Stimulated activated CD4-positive, alpha-beta T cell treated with anti-CD3 and anti-CD28 coated beads, Interleukin-1b, Interleukin-23, amount 100 ng/mL, for 1 hour (primary cell): ENCODE measurements at places on chromosomes 13 and 19.

DNA sequence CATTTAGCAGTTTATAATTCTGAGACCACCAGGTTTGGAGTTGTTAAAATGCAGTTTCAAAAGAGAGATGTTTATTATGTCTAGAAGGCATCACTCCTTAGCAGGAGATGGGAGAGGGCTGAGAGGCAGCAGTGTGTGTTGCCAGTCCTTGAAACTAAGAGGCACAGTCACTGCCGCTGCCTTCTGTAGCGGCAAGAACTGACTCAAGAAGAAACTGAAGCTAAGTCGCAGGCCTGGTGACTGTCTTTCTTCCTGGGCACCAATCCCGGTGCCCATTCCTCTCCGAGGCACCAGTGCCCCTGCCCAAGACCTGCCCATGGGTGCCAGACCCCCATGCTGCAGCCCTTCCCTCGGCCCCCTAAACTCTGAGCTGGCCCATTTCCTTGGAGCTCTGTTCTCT is 20.1 kb downstream of the N4BP2L1 start:
- no peak for DNase-seq

DNA sequence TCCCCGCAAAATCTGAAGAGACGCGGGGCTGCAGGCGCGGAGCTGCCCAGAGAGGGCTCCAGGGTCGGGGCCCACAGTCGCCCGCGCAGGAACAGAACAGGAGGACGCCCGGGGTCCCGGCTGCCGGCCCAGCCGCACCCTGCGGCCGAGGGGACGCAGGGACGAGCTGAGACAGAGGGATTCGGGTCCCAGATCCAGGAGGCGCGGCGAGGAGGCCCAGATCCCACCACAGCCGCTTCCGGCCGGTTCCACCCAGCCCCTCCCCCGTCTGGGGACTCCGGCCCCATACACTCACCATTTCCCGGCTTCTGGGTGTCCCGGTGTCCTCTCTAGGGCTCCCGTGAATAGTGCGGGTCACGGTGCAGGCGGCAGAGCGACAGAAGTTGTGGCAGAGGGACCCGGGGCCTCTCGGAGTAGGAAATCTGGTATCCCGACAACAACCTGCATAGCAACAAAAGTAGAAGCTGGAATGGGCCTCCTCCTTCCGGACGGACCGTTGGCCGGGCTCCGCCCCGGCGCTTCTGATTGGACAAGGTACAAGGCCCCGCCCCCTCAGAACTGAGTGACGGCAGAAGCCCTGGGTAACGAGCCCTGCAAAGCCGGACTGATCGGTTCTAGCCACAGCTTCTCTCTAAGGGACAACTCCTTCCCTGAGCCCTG is at the start of gene ZNF20:
Gene ZNF20, minus strand, starts transcription at position 466 of the 660 bp plus-strand sequence. Its CDS starts 168 bp downstream, at position 298.
- DNase-seq, result peak; percentile 82

- no peak for DNase-seq
These were observed 259.0 kb downstream of the NALCN start for GRCh38 chr13:101157261-101157660.

DNA sequence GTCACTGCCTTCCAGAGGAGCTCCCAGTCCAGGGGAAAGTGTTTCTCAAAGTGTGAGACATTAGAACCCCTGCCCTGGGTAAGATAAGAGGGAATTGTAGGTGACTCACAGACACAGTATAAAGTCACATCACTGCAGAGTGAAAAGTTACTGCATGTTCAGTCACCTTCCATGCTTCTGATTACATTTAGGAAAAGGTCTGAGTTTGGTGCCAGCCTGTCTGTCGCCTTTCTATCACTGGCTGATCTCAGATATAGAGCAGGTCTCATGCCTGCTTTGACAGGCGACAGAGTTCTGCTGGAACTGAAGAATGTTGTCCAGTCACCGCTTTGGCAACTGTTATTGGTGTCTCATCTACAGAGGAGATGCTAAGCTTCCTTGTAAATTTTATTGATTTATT is 1078.6 kb downstream of the UQCRFS1 start:
- DNase-seq, result no peak

- no peak for DNase-seq
These were observed 19.4 kb upstream of the GPR18 start for GRCh38 chr13:99277629-99278028.

DNA sequence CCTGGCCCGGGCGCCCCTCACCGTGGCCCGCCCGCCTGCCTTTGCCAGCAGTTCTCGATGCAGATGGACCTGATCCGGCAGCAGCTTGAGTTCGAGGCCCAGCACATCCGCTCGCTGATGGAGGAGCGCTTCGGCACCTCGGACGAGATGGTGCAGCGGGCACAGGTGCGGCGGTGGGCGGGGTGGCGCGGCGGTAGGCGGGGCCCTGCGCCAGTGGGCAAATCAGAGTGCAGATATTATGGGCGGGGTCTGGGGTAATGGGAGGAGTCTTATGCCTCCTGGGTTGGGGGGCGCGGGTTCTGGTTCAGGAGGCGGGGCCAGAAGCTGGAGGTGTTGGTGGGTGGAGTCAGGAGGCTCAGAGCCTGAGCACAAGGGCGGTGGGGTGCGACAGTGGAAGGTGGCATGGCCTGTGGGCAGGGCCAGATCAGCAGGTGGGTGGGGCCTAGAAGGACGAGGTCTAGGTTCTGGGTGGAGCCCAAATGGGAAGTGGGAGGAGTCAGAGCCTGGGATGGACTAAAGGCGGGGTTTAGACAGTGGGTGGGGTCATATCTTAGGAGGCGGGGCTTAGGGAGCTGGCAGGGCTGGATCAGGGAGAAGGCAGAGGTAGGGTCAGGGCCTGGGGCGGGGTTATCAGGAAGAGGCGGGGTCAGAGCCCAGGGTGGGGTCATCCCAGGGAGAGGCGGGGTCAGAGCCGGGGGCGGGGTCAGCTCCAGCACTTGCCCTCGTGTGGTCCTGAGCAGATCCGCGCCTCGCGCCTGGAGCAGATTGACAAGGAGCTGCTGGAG is 5.6 kb downstream of the APC2 start:
- DNase-seq, result no peak

DNA sequence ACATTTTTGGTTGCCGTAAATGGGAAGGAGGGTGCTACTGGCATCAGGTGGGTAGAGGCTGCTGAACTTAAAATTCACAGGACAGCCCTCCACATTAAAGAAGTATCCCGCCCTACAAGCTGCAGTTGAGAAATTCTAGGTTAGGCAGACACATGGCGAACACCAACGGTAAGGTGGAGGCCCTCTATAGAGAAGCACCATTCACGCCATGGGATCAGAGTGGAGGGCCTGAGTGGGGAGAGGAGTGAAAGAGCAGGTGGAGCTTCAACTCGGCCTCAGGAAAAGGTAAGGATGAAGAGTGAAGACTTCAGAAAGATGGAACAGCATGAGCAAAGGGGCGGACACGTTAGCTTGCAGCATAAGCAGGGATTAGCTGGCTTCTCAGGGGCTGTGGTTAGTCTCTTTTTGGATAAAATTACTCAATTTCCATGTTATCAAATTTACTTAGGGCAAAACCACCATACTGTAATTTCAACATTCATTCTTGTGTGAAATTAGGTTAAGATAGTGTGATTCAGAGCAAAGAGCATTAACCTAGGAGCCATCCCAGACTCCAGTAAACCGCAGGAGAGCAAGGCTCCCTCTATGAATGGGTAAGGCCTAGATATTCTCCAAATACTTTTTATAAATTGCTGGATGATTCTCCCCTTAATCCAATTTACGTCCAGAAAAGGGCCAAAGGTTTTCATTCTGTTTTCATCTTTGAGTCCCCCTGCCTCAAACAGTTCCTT is 1.2 kb downstream of the EEF1AKMT1 start:
- DNase-seq, result no peak

DNA sequence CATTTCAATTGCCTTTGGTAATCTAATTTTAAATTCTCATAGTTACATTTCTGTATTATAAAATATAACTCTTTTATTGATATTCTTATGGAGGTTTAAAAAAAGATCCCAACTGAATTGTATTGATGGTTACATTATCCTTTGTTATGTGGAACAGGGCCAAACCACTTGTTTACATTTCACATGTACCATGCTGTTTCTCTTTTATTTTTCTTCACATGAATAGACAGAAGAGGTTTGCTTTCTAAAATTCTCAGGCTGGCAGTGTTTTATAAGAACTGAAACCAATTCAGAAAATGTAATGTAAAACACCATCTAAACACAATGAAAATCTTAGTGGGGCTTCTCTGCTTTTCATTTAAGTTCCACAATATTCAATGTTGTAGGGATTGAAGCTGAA is 122.5 kb downstream of the GPC5 start:
- DNase-seq, result no peak

DNA sequence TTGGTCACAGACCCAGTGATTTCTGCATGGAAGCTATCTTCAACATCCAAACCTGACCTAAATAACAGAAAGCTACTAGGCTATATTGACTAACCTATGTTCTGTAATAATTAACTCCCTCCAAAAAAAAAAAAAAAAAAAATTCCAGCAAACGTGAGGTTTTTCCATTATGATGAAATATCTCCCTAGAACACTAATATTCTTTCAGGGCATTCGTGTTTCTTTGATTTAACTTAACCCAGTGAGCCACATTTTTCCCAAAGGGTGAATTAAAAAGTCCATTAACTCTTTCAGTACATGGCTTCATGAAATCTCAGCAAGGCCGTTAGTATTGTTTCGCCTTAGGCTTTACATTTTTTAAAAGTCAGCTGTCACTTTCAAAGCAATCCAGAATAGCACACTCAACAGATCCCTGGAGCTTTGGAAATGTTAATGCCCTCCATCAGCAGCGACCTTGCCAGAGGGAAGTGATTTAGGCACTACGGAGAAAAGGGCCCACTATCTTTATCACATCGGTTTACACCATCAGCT is 175.8 kb downstream of the DCT start:
- no peak for DNase-seq

DNA sequence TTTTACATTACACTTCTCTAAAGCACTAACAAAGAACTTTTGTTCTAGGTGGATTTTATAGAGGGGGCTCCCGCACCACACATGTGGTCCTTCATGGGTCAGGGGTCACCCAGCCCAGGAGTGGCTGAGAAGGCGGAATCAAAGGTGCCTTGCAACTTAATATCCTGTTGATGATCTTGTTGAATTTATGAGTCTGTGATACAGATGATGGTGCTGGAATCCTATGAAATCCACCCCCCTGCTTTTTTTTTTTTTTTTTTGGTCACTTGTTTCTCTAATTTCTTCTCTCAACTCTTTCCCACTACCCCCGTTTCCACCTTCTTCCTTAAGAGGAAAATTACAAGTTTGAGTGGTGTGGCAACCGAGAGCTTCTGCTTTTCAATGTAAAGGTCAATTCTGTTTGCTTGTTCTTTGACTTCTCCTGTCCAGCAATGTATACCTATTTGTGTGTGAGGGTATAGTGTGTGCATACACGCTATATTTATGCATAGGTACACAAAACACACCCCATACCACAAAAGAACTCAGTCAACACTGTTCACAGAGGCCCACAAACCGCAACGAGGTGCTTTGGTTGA is 4.2 kb upstream of the ZIC2 start:
- no peak for DNase-seq

DNA sequence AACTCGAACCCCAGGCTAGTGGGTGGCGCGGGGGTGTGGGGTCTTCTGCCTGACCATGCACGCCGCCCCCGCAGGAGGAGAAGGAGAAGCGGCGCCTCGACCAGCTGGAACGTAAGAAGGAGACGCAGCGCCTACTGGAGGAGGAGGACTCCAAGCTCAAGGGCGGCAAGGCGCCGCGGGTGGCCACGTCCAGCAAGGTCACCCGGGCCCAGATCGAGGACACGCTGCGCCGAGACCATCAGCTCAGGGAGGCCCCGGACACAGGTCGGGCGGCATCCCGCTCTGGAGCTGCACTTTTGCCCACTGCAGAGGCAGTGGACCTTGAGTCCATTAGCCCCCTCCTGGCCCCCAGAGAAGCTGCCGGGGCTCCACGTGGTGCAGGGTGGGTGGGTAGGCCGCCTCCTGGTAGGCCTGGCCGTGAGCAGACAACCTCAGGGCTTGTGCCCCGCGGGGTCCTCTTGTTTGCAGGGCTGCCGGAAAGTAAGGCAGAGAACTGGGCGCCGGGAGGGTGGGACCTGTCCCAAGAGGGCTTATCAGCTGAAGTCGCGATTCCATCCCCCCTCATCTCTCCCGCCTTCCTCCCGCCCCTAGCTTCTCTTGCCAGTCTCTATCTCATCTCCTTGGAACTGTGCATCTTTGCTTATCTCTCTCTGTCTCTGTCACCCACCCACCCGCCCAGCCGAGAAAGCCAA is 9.9 kb downstream of the CCDC124 start:
- DNase-seq, result no peak

- DNase-seq, result no peak
These were observed 6.6 kb downstream of the ZBTB7A start for GRCh38 chr19:4059891-4060620.

DNA sequence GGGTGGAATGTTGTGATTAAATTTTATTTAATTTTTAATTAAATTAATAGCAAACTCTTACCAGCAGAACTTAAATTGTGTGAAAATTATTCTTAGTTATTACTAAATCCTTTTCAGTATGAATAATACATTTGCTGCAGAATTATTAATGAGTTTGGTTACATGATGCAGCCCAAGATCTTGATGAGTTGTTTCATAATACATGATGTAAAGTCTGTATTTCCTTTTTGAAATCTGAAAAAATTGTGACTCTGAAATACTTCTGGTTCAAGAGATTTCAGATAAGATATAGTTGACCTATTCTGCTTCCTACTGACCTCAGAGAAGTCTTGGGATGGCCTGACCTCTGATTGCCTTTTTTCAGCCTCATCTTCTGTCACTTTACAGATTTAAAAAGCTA is 11.1 kb downstream of the SAE1 start:
- DNase-seq, result no peak

DNA sequence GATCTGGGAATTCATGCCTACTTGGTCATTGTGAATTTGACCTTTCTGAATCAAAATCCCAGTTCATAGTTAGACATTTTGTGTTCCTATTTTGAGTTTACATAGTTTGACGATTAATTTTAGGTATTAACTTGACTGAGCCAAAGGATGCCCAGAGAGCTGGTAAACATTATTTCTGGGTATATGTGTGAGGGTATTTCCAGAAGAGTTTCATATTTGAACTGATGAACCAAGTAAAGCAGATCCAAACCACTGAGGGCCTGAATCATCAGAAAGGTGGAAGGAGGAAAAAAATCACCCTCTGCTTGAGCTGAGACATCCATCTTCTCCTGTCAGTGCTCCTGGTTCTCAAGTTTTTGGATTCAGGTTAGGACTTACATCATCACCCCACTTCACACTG is 116.6 kb downstream of the CYSLTR2 start:
- DNase-seq, result no peak
